ENCODE measurements at places on chromosomes 4 and X.

- DNase-seq = no peak
Measured at GRCh38 chr4:7199771-7200441, 7.6 kb downstream of the SORCS2 start.

GRCh38 chr4:40986375-40986774, 228.0 kb downstream of the APBB2 start:
- no peak for DNase-seq

DNA sequence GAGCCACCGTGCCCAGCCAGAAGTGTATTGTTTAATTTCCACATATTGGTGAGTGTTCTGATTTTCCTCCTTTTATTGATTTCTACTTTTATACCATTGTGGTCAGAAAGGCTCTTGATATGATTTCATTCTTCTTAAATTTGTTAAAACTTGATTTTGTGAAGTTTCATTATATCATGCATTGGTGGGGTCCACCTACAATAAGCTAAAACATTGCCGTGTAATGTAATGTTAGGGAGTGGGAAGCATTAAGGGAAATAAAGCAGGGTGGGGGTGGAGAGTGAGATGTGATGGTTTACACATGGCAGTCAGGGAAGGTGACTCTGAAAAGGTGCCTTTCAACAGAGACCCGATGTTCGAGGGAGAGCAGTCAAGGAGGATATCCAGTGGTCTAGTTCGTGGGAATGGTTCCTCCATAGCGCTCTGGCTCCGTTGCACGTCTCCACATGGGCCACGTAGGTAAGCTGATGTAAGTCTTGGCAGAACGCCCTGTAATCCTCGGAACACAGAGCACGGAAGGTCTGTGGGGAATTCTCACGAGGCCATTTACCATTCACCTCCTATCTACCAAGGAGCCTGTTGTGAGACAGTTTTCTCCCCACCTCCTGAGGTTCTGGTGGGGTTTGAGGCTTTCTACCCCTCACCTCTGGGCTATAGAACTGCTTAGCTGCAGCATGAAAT, 7.7 kb upstream of the WDR13 start:
- DNase-seq = no peak

DNA sequence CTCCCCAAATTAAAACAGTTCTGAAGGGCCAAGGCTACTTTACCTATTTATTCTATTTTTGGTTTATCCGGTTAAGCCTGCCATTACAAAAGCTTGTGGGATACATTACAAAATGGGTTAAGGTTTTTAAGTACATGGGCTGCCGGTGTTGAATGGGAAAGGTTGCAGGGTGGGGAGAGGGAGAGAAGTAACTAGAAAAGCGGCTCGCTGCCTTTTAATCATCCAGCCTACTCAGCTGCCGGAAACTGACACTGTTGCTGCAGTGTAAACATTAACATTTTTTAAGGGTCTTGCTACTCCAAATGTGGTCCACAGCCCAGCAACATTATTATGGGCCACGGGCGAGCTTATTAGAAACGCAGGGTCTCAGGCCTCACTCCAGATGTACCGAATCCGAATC, 1.5 kb upstream of the IL1RAPL1 start:
- DNase-seq = no peak

- DNase-seq = no peak
Measured at GRCh38 chrX:19990151-19990555, 708 bp downstream of the BCLAF3 start.

DNA sequence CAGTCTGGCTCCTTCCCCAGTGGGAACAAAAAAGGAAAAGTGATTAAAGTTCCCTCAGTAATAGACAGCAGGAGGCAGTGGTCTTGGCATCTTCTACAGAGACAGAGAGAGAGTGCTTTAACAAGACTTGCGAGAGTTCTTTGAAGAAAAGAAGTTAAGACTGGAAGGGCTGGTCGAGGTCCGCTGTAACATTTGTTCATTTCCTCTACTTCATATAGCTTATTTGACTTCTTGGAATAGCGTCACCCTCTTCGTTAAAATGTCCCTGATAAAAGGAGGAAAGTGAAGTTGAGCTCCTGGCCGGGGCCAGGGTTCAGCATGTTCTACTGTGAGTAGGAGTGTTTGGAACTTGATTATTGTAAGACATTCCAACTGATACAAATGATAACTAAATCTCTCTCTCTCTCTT, 179.8 kb downstream of the SLIT2 start:
- DNase-seq = no peak

- no peak for DNase-seq
Measured at GRCh38 chrX:123206176-123206575, 22.1 kb downstream of the GRIA3 start.

DNA sequence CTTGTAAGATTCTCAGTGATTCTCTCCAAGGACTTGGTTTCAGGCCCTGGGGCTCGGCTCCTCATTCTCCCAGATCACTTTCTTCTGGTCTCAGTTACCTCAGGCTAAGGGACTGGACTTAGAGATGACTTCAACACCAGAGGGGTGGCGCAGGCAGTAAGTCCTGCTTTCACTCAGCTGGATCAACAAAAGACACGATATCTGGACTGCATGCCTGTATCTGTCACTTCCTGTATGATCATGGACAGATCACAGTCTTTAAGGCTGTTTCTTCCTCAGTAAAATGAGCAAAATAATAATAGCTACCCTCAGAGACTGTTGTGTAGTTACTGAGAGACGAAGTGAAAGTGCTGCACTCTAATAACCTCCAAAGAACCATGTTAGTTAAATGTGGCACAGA, 19.5 kb upstream of the CXCR3 start:
- no peak for DNase-seq

DNA sequence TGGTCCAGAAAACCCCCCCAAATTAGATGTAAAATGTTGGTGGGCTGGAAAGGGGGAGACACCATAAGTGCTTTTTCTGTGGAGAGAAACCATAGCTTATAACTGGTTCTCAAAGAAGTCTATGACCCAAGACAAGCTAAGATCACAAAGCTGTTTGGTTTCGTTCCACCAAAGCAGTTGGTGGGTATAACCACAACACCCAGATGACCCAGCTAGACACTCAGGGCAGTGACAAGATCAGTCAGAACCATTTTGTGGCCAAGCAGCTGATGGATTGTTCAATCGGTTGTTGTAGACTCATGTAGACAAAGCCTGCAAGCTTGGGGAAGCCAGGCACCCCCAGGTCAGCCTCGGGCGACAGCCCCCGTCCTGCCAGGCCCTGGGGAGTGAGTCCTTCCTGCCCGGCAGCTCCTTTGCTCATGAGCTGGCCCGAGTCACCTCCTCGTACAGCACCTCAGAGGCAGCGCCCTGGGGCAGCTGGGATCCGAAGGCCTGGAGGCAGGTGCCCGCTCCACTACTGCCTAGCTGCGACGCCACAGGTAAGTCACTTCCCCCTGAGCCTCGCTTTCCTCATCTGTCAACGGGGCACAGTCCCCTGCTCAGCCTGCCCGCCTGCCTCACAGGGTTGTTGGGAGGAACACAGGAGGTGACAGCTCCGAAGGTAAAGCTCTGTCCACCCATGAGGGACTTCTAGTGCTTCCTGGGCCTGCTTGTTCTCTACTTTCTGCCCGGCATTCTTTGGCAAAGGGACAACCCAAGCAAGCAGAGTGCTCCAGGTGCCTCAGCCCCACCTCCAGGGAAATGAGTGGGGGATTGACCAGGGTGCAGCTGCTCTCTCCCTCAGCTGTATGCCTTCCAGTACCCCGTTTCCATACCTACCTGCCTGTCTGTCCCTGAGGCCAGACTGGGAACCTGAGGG, 65.2 kb upstream of the MTM1 start:
- DNase-seq = no peak

GRCh38 chr4:7903791-7904516, 35.7 kb downstream of the AFAP1 start:
- no peak for DNase-seq
